ENCODE measurements at places on chromosomes 11 and 22.

- DNase-seq = no peak
- no peaks in the 10 kb centered on the region for H3K27me3 ChIP-seq
- no peak overlapping the region for H3K27ac ChIP-seq
- H3K4me3 ChIP-seq = no peak overlapping the region
These were observed 1.2 kb downstream of the MS4A4E start for GRCh38 chr11:60241786-60242185.

GRCh38 chr11:7986768-7987559 is at the start of gene EIF3F:
Gene EIF3F (plus strand): TSS chr11:7987337. CDS start chr11:7987353, 16 bp downstream.
- no peak within 1 kb of the TSS for H3K27ac ChIP-seq
- H3K4me1 ChIP-seq = peaks cover 12% of the 10 kb centered on the region
- H3K4me3 ChIP-seq = peak within 1 kb of the TSS; percentile 54
- DNase-seq = peak; percentile 99
- H3K36me3 ChIP-seq = peaks cover 12% of the 10 kb centered on the region

- DNase-seq = peak; percentile 69
- H3K4me1 ChIP-seq = peaks cover 24% of the 10 kb centered on the region
- no peaks in the 10 kb centered on the region for H3K27me3 ChIP-seq
- no peak overlapping the region for H3K4me3 ChIP-seq
These were observed 22.7 kb upstream of the XBP1 start for GRCh38 chr22:28822930-28823551.

DNA sequence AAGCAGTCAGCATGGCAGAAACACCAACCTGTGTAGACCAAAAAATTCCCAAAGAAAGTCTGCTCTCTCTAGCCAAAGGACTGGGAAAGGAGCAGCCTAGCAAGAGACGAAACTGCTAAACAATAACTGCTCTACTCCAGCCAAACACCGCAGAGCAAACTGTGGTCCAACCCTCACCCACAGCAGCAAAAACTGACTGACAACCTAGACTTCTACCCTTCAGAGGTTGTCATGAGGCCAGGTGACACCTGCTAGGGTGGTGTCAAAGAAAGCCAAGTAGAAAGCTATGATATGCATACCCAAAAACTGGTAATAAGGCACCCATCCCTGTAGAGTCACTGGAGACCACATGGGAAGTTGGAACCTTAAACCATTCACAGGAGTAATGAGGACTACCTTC is 11.8 kb downstream of the GAB2 start:
- DNase-seq = no peak
- no peaks in the 10 kb centered on the region for H3K36me3 ChIP-seq

- H3K36me3 ChIP-seq = peaks cover 11% of the 10 kb centered on the region
- no peak for DNase-seq
These were observed 32.2 kb downstream of the ARRB1 start for GRCh38 chr11:75319035-75319877.

GRCh38 chr22:41919357-41920224 is 4.7 kb upstream of the SHISA8 start:
- peak; percentile 53 for DNase-seq
- H3K27ac ChIP-seq = peak overlapping the region; percentile 42
- H3K36me3 ChIP-seq = no peaks in the 10 kb centered on the region

GRCh38 chr22:24728790-24729637 is 45.5 kb downstream of the PIWIL3 start:
- DNase-seq = peak; percentile 62
- no peaks in the 10 kb centered on the region for H3K36me3 ChIP-seq
- H3K27me3 ChIP-seq = no peaks in the 10 kb centered on the region
- H3K4me3 ChIP-seq = no peak overlapping the region

Measured in large intestine (tissue), 12 donors.